Activated CD4-positive, alpha-beta memory T cell treated with anti-CD3 and anti-CD28 coated beads, Interleukin-2, amount 10 ng/mL, durations not matched to agents 7 days and 5 days (primary cell): ENCODE measurements at places on chromosomes 13 and 19. TPM values are rescaled to one million over a fixed set of nuclear protein-coding genes. Genes with fewer than 3 reads are reported as not detected.
A peak's percentile ranks its signal among the peaks of the same experiment; 100 is the strongest.

DNA sequence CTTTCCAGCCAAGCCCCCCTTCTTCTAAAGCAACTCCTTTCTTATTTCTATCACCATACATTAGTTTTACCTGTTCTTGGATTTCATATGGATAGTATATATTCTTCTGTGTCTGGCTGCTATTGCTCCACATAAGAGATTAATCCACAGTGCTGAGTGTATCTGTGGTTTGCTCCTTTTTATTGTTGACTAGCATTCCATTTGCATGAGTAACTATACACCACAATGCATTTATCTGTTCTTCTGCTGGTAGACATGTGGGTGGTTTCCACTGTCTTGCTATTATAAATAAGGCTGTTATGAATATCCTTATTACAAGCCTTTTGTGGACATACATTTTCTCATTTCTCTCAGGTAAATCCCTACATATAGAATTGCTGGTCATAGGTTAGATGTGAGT lies 138.2 kb downstream of the SLC7A1 start:
- no peaks in the 10 kb centered on the region for H3K4me1 ChIP-seq
- no peak overlapping the region for H3K4me3 ChIP-seq
- H3K27me3 ChIP-seq, result peaks cover 15% of the 10 kb centered on the region
- H3K27ac ChIP-seq, result no peak overlapping the region

- H3K36me3 ChIP-seq, result peaks cover 13% of the 10 kb centered on the region
- peaks cover 4% of the 10 kb centered on the region for H3K4me1 ChIP-seq
- no peak overlapping the region for H3K27ac ChIP-seq
Measured at GRCh38 chr19:12752056-12752781, 628 bp downstream of the BEST2 start.

DNA sequence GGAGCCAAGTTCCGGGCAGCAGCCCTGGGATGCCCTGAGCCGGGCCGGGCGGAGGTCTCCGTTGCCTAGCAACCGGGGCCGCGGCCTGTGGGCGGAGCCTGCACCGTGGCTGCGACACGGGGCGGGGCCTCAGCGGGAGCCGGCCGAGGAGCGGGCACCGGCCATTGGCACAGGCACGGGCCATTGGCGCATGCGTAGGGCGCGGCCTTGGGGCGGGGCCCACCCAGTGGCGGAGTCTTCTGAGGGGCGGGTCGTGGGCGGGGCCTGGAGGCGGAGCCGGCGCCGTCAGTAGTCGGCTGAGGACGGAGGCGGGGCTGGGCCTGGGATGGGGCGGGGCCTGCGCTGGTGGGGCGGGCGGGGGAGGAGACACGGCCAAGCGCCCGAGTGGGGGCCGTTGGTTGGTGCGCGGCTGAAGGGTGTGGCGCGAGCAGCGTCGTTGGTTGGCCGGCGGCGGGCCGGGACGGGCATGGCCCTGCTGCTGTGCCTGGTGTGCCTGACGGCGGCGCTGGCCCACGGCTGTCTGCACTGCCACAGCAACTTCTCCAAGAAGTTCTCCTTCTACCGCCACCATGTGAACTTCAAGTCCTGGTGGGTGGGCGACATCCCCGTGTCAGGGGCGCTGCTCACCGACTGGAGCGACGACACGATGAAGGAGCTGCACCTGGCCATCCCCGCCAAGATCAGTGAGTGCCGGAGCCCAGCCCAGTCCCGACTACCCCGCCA lies at the start of gene IZUMO4:
Gene IZUMO4 (plus strand): TSS at position 436 of the 723 bp plus-strand sequence. CDS start 31 bp downstream, at position 467.
- H3K4me3 ChIP-seq, result peak within 1 kb of the TSS; percentile 99
- peaks cover 44% of the 10 kb centered on the region for H3K36me3 ChIP-seq
- H3K27ac ChIP-seq, result peak within 1 kb of the TSS; percentile 88

GRCh38 chr13:32048816-32049215 lies 17.2 kb downstream of the FRY start:
- H3K36me3 ChIP-seq, result peaks cover 4% of the 10 kb centered on the region
- no peak overlapping the region for H3K4me3 ChIP-seq
- H3K27ac ChIP-seq, result no peak overlapping the region

GRCh38 chr19:56507446-56508289 lies at the start of gene ZNF471:
TSS of gene ZNF471 (plus strand) at chr19:56507855. CDS start at chr19:56511572, 3,717 bp downstream.
- peaks cover 4% of the 10 kb centered on the region for H3K4me1 ChIP-seq
- peaks cover 6% of the 10 kb centered on the region for H3K36me3 ChIP-seq
- H3K27me3 ChIP-seq, result no peaks in the 10 kb centered on the region
- DNase-seq, result peak; percentile 66
- peak within 1 kb of the TSS; percentile 58 for H3K27ac ChIP-seq
- no peak within 1 kb of the TSS for H3K4me3 ChIP-seq

GRCh38 chr19:51361239-51361638 lies 4.9 kb downstream of the ETFB start:
- H3K27ac ChIP-seq, result no peak overlapping the region
- DNase-seq, result no peak
- H3K36me3 ChIP-seq, result peaks cover 20% of the 10 kb centered on the region
- H3K27me3 ChIP-seq, result no peaks in the 10 kb centered on the region
- peaks cover 55% of the 10 kb centered on the region for H3K4me1 ChIP-seq

- no peak overlapping the region for H3K4me3 ChIP-seq
- H3K27me3 ChIP-seq, result no peaks in the 10 kb centered on the region
- no peak for DNase-seq
- no peak overlapping the region for H3K27ac ChIP-seq
Measured at GRCh38 chr13:74067818-74068217, 66.4 kb downstream of the KLF12 start.

DNA sequence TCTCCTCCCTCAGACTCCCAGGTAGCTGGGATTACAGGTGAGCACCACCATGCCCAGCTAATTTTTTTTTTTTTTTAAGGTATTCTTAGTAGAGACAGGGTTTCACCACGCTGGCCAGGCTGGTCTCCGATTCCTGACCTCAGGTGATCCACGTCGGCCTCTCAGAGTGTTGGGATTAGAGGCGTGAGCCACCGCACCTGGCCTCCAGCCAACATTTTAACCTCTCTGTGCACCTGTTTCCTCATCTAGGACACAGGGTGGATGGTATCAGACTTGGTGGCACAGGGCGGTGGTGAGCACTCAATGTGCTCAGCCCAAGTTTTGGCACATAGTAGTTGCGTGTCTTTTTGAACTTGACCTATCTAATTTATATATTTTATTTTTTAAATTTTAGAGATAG lies 12.5 kb downstream of the APBA3 start:
- DNase-seq, result no peak
- no peak overlapping the region for H3K27ac ChIP-seq
- no peak overlapping the region for H3K4me3 ChIP-seq
- H3K27me3 ChIP-seq, result no peaks in the 10 kb centered on the region
- no peaks in the 10 kb centered on the region for H3K4me1 ChIP-seq
- peaks cover 24% of the 10 kb centered on the region for H3K36me3 ChIP-seq

DNA sequence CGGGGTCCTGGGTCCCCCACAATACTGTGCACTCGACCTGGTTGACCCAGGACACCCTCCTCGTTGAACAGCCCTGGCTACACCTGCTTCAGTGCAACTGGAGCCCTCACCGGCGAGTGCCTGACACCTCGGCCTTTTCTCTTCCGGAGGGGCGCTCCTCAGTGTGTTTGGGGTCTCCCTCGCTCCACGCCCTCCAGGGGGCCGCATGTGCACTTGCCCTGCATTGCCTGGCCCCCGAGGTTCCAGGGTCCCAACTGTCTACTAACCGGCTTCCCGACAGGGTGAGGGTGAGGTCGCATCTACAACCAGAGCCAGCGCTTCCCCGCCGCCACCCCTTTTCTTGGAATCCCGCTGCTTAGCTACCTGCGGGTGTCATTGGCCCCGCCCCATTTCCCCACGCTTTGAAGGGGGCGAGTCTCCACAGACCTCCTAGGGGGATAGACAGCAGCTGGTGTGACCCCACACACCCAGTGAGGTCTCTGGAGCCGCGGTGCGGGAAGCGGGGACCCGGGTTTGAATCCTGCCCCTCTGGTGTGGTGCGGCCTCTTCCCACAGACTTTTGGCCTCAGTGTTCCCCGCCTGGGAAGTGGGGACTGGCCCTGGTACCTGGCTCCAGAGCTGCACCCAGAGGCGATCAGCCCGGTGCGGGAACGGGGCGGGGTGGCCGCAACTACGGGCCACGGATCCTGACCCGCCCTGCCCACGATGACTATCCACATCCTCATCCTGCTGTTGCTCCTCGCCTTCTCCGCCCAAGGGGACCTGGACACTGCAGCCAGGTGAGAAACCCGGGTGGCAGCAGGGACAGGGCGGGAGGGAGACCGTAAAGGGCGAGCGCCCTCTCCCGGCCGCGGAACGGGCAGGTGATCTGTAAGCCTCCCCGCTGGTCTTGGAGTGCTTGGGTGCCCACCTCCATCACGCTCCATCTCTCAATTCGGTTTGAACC lies at the start of gene ADM5:
Gene ADM5 (plus strand): TSS at position 462 of the 946 bp plus-strand sequence. CDS start 244 bp downstream, at position 706.
- H3K36me3 ChIP-seq, result peaks cover 28% of the 10 kb centered on the region
- DNase-seq, result peak; percentile 35
- peak within 1 kb of the TSS; percentile 65 for H3K4me3 ChIP-seq

DNA sequence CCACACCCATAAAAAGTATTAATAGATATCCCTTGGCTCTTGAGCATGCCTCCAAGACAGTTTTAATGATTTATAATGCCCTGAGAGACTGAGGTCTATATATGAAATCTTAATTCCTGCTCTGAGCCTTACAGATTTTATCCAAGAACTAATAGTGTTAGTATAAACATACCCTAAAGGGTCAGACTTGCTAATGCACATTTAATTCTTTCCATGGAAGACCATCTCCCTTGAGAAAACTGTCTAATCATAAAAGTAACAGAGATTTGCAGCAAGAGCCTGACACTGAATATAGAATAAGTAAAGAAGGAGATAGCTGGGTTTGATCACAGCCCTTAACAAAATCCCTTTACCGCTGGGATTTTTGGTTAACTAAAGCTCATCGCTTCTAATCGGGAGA lies 650.8 kb upstream of the KLF12 start:
- DNase-seq, result no peak
- H3K4me3 ChIP-seq, result no peak overlapping the region
- H3K4me1 ChIP-seq, result no peaks in the 10 kb centered on the region

DNA sequence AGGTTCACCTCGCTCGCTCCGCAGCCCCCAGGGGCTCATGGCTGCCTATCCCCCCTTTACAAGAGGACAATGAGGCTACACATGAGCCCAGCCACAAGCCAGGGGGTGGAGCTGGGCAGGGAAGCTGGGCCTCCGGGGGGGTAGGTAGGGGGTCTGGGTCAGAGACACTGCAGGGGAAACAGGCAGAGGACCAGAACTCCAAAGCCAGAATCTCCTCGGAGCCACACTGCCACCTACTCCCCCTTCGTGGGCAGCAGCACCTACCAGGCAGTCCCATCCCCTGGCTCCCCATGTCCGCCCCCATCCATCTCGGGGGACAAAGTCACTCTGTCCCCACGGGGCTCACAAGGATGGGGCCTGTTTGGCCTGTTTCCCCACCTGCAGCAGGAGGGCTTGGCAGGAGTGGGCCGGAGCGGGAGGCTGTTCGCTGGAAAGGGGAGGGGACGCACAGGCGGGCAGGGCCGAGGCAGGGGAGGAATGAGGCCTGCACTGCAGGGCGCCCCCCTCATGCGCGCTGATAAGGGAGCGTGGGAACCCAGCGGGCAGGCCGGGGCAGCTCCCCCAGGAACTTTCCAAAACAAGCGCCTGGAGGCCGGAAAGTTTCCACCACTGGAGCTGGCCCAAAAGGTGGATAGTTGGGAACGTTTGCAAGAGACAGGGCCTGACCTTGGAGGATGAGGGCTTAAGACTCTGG lies 545 bp upstream of the ISYNA1 start:
- DNase-seq, result no peak
- no peak overlapping the region for H3K27ac ChIP-seq
- H3K4me1 ChIP-seq, result peaks cover 45% of the 10 kb centered on the region
- H3K27me3 ChIP-seq, result no peaks in the 10 kb centered on the region
- H3K4me3 ChIP-seq, result peak overlapping the region; percentile 27
- peaks cover 37% of the 10 kb centered on the region for H3K36me3 ChIP-seq

DNA sequence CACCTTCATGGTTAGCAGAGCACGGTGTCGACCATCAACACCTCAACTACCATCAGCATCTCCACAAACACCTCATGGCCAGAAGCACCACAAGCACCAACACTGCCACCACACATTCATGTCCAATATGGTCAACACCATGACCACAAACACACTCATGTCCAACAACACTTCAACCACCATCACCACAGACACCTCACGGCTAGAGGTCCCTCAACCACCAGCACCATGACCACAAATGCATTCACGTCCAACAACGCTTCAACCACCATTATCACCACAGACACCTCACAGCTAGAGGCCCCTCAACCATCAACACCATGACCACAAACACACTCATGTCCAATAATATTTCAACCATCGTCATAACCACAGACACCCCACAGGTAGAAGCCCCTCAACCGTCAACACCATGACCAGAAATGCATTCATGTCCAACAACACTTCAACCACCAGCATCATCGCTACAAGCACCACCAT lies 10.2 kb downstream of the TRAPPC5 start:
- H3K36me3 ChIP-seq, result no peaks in the 10 kb centered on the region
- H3K27ac ChIP-seq, result no peak overlapping the region
- H3K4me1 ChIP-seq, result no peaks in the 10 kb centered on the region
- H3K4me3 ChIP-seq, result no peak overlapping the region

GRCh38 chr13:37492075-37492474 lies 106.5 kb downstream of the POSTN start:
- H3K27me3 ChIP-seq, result no peaks in the 10 kb centered on the region
- H3K4me3 ChIP-seq, result no peak overlapping the region
- H3K27ac ChIP-seq, result no peak overlapping the region
- H3K36me3 ChIP-seq, result no peaks in the 10 kb centered on the region

GRCh38 chr13:71524613-71525304 lies 342.2 kb downstream of the DACH1 start:
- no peaks in the 10 kb centered on the region for H3K27me3 ChIP-seq
- no peak overlapping the region for H3K4me3 ChIP-seq
- no peaks in the 10 kb centered on the region for H3K36me3 ChIP-seq
- no peak overlapping the region for H3K27ac ChIP-seq
- no peaks in the 10 kb centered on the region for H3K4me1 ChIP-seq
- no peak for DNase-seq

The PRKD2 gene
- 167 TPM for total RNA-seq

The CNN1 gene
- total RNA-seq, result not detected

The FAM216B gene
- not detected for total RNA-seq

The SBSN gene
- total RNA-seq, result not detected

The RNF17 gene
- not detected for total RNA-seq

The EFNA2 gene
- not detected for total RNA-seq
